Activated naive CD4-positive, alpha-beta T cell treated with anti-CD3 and anti-CD28 coated beads, Interleukin-2, amount 50 U/mL, for 72 hours (primary cell): ENCODE measurements at places on chromosomes 4 and X.
A peak's percentile ranks its signal among the peaks of the same experiment; 100 is the strongest.

GRCh38 chr4:141635736-141636081 lies 674 bp upstream of the IL15 start:
- no peak for DNase-seq

DNA sequence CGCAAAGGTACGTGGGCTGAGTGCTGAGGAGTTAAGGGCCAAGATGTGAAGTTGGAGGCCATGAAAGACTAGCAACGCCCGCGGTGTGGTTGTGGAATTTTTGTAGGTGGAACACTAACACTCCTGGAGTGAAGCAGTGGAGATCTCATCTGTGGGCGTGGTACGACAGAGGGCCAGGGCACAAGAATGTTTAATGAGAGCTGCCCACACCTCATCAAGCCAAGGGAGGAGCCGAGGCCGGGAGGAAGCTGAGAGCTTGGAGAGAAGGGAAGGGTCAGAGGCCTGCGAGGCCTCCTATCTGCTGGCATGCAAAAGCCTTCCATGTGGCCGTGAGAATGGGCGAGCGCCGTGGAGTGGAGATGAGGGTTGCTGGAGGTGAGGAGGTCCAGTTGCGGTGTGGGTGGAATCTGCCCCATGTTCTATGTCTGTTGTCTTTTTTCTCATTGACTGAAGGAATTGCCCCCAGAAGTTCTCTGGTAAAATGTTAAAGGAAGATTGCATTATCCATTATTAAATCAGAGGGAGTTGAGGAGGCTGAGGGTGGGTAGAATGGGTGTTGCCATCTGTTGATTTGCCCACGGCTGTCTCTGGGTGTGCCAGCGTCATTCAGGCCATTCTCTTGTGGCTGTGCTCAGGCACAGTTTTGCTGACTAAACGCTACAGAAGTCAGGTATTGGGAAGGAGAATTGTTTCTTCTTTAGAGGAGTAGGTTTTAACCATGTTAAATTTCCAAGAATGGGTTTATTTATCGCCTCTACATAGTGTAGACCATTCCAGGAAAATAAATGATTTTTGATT lies 19.8 kb downstream of the SNX25 start:
- DNase-seq, result no peak

DNA sequence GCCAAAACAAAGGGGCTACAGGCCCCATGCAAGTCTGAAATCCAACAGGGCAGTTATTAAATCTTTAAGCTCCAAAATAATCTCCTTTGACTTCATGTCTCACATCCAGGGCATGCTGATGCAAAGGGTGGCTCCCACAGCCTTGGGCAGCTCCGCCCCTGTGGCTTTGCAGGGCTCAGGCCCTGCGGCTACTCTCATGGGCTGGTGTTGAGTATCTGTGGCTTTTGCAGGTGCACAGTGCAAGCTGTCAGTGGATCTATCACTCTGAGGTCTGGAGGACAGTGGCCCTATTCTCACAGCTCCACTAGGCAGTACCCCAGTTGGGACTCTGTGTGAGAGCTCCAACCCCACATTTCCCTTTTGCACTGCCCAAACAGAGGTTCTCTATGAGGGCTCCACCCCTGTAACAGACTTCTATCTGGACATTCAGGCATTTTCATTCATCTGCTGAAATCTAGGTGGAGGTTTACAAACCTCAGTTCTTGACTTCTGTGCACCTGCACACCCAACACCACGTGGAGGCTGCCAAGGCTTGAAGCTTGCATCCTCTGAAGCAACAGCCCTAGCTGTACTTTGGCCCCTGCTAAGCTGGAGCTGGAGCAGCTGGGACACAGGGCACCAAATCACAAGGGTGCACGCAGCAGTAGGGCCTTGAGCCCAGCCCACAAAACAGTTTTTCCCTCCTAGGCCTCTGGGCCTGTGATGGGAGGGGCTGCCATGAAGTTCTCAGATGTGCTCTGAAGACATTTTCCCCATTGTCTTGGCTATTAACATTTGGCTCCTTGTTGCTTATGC lies 154.8 kb upstream of the PDE5A start:
- no peak for DNase-seq

DNA sequence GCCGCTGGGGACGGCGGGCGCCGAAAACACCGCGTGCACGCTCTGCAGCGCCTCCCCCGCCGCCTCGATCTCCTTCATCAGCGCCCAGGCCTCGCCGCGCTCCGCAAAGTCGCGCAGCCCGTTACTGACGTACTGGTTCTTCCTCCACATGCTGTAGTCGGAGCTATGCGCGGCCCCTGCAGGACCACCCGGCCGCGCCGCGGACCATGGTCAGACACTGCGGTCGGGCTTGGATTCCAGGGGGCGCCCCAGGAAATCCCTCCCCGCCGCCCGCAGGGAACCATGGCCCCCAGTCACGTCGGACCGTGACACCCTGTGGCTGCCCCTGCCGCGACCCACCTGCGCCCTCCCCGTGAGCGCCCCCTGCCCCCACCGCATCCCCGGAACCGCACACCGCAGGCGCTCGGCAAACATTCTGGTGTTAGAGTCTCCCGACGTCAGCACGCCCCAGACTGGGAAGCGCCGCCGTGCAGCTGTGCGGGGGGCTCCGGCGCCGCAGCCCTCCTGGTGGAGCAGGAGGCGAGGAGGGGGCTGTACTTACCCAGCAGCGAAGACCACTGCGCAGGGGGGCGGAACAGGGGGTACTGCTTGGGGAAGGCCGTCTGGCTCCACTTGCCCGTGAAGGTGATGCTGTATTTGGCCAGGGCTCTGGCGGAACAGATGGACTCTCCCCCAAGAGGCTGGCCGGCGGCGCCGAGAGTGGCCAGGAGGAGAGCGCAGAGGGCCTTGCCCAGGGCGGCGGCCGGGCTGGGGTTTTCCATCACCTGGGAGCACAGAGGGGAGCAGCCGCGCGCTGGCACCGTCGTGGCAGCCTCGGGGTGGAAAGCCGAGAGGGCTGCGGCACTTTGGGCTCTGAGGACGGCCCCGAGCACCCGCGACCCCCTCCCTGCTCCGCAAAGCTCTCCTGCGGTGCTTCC lies 814 bp downstream of the SPON2 start:
- DNase-seq, result peak; percentile 59

DNA sequence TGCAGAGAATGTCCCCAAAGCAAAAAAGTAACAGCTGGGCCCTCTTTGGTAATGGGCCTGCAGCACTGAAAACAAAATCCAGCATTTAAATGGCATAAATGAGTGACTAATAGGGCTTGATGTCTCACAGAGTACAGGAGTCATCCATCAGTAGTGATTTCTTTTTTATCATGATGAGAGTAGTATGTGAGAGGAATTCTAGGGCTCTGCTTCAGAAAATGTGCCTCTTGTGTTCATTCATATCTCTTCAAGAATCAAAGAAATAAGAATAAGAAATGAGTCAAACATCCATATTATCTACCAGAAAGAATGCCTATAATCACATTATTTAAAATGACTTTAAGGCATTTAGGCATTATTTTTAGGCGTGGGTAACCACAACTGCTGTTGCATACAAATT lies 792.9 kb upstream of the HTR2C start:
- DNase-seq, result no peak

DNA sequence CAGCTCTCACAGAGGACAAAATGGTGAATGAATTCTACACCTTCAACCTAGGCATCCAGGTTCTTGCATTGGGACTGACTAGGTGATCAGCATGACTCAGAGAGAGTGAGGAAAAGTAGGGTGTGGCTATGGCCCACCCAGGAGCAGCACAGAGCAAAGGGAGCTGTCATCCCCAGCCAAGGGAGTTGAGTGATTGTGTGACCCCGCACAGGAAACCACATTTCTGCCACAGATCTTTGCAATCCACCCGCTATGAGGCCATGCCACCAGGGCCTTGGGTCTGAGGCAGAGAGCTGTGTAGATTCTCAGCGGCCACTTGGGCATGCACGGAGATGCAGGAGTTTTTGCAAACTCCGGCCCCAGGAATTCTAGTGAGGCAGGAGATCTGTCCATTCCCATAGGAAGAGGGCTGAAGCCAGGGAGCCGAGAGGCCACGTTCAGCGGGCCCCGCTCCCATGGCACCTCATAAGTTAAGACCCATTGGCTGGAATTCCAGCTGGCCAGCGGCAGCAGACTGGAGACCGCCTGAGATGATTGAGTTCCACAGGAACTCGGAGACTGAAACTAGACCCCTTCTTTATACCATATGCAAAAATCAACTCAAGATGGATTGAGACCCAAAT lies 75.9 kb downstream of the NAA11 start:
- no peak for DNase-seq

GRCh38 chrX:72125331-72126047 lies 6.2 kb downstream of the RTL5 start:
- DNase-seq, result no peak

DNA sequence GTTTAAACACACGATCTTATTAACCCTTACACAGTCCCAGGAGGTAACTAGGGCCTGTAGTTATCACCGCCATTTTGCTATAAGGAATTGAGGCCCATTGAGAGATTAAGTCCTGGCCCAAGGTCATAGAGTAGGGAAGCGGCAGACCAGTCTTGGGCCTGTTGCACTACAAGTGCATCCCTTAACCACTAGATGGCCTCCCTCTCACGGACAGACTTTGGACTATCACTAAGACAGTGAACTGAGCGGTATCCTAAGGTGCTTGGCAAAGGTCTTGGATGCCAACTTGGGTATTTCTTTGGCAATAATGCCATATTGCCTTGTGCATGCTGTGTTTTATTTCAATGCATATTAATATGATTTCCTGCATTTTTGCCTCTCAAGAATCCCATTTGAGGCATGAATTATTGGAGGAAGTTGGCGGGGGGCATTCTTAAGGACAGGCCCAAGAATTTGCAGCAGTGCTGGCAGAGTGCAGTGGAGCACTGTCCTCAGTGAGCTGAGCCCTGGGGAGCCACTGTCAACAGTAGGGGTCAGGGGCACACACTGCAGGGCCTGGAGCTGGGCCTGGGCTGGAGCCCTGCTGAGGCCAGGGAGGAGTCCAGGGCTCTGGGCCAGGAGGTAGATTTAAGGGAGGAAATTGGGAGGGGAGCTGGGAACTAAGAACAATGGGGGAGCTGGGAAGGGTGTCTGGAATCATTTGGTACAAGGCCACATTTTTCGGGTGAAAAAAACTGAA lies 147.4 kb downstream of the SMIM20 start:
- DNase-seq, result no peak

DNA sequence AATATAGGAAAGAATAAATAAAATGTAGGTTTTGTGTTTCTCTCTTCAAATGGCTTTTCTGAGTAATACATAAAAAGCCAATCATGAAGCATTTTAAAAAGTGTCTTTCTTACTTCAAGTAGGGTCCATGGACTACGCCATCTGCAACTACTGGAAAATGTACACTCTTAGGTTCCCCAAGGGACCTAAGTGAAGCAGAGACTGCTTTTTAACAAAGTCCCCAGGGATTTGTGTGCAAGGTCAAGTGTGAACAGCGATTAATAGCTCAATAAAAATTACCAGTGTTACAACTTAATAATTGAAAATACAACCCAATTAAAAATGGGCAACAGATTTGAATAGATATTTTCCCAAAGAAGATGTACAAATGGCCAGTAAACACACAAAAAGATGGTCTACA lies 84.9 kb downstream of the ARHGAP6 start:
- DNase-seq, result no peak

DNA sequence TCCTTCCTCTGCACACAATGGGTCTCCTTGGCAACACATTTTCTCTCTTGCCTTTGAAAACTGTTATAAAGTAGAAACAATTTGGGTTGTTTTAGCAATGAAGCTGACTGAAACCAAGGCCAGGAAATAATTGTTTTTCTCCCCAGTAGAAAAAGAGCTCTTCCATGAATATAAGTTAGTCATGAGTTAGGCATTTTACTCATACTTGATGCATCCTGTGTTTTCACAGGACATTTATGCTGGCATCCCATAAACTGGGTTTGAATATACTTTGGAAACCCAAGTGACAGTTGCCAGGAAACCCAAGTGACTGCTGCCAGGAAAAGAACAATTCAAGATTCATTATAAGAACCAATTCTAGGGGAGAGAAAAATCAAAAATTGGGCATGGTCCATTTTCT lies 128.6 kb upstream of the NPY2R start:
- DNase-seq, result no peak

- no peak for DNase-seq
These were observed 95.6 kb downstream of the MID1IP1 start for GRCh38 chrX:38896724-38897298.

- no peak for DNase-seq
These were observed 65.3 kb upstream of the SHISA3 start for GRCh38 chr4:42331914-42332368.

DNA sequence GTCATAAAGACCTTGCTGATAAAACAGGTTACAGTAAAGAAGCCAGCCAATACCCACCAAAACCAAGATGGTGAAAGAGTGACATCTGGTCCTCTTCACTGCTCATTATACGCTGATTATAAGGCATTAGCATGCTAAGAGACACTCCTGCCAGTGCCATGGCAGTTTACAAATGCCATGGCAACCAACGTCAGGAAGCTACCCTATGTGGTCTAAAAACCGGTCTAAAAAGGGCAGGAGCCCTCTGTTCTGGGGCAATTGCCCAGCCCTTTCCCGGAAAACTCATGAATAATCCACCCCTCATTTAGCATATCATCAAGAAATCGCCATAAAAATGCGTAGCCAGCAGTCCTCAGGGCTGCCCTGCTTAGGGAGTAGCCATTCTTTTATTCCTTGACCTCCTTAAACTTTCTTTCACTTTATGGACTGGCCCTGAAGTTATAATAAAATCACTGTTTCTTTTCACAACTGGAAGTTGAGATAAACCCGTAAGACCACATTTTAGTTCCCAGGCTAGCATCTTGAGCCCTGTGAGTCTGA lies 260.5 kb upstream of the FAT1 start:
- no peak for DNase-seq

- DNase-seq, result no peak
These were observed 83.6 kb downstream of the CCNG2 start for GRCh38 chr4:77240469-77241066.
